ENCODE measurements at places on chromosomes 13 and 19.

DNA sequence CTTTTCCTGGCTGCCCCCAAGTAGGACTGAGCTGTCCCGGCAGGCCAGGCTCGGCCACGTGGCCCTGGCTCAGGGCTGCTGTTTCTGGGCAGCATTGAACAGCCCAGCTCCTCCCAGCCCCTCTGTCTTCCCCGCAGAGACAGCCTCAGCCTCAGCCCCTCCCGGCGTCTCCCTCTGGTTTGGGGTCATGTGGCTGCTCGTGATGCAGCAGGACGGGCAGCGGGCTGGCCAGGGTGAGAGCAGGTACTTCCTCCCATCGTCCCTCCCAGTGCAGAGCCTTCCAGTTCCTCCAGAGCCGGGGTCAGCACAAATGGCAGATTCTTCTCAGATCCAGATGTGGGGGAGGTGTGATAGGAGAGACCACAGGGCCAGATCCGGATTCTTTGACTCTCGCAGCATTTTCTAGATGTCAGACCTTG is 114.6 kb downstream of the KDM4B start:
- no peak for DNase-seq

- DNase-seq: no peak
These were observed 69.5 kb downstream of the KLF2 start for GRCh38 chr19:16394111-16394510.

DNA sequence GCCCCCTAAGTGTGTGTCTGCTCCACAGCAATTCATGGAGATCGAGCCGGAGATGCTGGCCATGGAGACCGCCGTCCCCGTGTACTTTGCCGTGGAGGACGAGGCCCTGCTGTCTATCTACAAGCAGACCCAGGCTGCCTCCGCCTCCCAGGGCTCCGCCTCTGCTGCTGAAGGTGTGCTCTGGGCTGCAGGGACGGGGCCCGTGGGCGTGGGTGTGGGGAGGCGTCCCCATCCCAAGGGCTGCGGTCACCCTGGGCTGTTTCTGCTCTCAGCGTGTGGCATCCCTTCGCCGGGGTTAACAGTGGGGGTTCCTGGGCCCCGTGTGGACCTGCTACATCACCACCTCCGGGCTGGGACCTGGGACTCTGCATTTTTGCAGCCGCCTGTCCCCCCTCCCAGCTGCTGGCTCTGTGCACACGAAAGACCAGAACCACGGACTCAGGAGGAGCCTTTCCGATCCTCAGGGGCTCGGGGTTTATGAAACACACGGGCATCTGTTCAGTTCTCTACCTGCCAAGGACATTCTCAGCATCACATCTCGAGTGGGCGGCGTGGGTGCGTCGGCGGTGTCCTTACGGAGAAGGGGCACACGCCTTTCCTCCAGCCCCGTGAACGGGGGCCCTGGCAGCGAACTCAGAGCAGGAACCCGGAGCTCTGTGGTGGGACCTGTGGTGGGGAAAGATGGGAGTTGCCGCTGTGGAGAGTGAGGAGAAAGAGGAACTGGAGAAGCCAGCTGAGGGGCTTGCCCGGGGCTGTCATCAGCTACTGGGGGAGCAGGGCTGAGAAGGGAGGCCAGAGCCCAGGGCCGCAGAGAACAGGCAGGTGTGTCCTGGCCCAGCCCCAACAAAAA is 7.8 kb downstream of the NCLN start:
- no peak for DNase-seq

DNA sequence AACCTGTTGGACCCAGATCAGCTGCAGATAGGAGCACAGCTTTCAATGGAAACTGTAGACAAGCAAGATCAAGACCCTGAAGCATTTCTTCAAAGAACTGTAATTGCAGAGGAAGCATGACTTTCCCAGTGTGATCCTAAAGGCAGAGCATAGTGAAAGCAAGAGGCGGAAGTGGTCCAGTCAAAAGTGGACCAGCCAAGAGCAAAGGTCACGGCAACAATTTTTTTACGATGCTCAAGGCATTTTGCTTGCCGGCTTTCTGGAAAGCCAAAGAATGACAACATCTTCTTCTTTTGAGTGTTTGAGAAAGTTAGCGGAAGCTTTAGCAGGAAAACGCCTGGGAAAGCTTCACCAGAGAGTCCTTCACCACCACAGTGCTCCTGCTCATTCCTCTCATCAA is 111.6 kb downstream of the RNF17 start:
- DNase-seq: no peak

- no peak for DNase-seq
These were observed 49.2 kb downstream of the GADD45B start for GRCh38 chr19:2524840-2525723.

GRCh38 chr19:17484520-17485185 is 14.3 kb downstream of the SLC27A1 start:
- no peak for DNase-seq

DNA sequence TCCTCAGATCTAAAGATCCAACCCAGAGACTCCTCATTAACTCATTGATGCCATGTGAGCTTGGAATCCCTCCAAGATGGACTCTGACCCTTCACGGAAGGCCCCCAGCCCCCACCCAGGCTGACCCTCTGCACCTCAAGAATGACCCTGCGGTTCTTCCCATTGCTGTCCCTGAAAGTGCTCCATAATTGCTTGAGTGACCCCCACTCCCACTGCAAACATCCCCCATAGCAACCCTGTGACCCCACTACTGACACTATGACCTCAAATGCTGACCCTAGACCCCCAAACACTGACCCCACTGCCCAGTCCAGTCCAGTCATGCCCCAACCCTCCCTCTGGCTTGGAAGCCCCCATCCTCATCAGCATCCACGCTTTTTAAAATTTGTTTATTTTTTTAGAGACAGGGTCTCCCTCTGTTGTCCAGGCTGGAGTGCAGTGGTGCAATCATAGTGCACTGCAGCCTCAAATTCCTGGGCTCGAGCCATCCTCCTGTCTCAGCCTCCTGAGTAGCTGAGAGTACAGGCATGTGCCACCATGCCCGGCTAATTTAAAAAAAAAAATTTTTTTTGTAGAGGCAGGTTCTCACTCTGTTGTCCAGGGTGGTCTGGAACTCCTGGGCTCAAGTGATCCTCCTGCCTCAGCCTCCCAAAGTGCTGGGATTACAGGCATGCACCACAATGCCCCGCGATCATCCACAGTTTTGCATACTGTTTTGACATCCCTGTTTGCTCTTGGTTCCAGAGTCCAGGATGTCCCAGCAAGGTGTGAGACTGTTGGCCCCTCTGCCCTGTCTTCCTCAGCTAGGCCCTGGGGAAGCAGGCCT is 855 bp downstream of the LYL1 start:
- no peak for DNase-seq

DNA sequence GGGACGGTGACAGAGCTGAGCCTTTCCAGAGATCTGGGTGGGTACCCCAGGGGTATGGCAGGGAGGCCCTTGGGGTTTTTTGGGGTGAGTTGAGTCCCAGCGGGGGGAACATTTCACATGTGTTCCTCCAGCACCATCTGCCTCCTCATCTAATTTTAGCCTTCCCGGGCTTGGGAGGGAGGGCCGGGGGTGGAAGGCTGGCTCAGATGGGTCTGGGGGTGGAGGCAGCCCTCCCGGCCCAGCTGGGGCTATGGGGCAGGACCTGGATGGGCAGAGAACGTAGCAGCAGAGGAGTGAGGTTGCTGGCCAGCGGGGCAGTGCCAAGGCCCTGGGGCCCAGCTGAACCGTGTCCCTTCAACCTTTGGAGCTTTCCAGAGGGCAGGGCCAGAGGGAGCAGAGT is 23.5 kb downstream of the ADGRL1 start:
- DNase-seq: no peak

DNA sequence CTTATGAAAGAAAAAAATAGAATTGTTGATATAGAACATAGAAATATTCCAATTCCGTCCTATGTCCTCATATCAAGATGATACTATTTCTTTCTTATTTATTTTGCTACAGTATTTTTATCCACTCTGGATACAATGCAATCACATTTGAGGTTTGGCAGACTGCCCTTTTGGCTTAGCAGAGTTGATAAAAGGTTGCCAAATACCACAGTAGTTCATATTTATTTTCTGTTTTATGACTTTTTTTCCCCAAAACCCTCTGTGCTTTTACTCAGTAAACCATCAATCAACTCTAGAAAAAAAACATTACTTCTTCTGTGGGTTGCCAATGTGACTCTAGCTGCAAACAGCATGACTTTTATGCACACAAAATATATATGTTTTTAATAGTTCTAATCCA is 424.5 kb downstream of the PCDH9 start:
- no peak for DNase-seq

DNA sequence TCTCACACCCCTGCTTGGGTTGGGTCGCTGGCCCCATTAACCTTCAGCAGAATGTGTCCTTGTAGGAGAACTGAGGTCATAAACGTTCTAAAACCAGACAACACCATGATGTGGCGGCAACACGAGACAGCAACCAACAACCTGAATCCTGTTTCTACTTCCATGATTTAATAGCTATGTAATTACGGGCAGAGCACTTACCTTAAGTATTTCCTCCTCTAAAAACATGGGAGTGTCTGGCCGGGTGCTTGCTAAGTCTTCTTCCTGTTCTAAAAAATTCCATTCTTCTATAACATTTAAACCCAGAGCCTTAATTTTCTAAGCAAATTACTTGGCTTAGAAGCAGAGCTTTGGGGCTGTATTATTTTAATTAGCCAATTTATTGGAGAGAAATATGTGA is 33.5 kb upstream of the IRS2 start:
- no peak for DNase-seq

- no peak for DNase-seq
These were observed 12.1 kb upstream of the IL4I1 start for GRCh38 chr19:49908480-49909420.

DNA sequence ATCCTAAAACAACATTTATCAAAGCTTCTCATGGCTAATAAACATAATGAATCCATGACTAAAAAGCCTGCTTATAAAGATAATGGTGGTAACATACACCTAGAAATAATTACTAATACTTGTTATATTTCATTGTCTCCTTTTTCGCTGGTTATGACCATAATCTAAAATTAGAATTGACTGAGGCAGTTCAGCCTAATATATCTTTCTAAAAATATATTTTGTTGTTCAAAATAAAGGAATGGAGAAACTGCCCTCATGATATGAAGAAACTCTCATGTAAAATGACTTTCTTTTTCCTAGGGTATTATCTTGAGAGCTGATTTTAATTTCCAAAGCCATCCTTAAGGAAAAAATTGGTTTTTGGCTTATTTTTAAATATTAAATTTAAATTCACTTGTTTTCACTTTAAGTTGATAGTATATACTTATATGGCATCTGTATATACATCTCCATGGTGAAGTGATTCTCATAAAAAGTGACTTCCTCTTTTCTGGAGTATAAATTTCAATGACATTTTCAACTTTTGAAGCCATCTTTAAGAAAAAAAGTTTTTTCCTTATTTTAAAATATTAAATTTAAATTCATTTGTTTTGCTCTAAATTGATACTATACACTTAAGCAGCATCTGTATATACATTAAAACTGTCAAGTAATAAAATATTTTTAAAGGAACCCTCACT is 204.6 kb downstream of the VWA8 start:
- no peak for DNase-seq

GRCh38 chr13:48653472-48653939 is at the start of gene CYSLTR2:
CYSLTR2 (plus strand) TSS chr13:48653929; CDS start chr13:48706818, 52,889 bp downstream.
- DNase-seq: no peak

DNA sequence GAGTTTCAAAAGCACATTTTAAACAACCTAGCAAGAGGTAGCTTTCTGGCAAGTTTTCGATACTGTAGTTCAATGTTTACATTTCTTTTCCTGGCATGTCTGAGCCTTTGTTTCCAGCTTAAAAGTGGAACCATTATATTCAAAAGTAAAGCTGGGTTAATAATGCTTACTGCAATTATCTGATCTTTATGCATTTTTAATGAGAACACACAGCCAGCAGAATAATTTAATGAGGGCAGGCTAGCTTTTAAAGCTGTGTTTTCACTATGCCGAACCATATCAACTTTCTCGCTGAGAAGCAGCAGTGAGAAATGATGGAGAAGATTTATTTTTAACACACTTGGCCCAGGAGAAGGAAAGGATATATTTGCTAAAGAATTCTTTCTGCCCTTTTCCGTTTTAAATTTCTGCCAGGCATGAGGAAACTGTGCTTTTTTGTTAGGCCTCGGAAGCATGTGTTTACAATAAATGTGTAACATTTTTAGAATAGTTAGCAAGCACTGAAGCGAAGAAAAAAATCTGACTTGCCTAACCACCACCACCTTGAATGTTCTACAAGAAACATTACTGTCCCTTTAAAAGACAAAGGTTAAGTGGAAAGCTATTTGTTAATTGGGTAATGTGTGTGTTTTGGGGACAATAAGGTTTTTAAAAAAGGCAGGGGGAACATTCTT is 1.0 kb downstream of the MBNL2 start:
- DNase-seq: no peak

DNA sequence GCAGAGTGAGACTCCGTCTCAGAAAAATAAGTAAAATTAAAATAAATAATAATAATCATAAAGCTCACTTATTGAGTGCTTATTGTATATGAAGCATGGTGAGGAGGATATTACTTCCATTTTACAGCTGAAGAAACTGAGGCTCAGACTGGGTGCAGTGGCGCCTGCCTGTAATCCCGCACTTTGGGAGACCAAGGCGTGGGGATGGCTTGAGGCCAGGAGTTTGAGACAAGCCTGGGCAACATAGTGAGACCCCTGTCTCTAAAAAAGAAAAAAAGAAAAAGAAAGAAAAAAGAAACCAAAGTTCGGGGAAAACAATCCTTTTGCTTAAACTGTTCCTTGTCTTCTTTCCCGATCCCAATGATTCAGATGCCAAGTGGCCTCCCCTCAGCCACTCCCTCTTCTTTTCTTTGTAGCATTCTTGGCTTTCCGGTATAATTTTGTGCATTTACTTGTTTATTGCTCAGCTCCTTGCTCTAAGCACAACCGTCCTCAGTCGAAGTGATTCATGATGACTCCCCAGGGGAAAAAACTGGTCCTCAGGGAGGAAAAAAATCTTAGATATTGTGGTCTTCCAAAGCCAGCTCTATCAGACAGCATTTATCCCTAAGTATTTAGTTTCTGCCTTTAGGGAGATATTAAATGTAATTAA is 965 bp upstream of the EIF3G start:
- DNase-seq: no peak

DNA sequence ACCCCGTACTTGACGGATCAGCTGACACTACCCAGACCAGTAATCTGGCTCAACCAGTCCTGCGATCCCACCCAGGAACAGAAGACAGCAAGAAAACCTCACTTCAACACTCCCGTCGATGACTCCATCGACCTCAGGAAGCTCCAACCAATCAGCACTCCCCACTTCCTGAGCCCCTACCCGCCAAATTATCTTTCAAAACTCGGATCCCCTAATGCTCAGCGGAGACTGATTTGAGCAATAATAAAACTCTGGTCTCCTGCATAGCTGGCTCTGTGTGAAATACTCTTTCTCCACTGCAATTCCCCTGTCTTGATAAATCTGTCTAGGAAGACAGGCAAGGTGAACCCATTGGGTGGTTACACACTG is 1.2 kb downstream of the LSM4 start:
- no peak for DNase-seq

DNA sequence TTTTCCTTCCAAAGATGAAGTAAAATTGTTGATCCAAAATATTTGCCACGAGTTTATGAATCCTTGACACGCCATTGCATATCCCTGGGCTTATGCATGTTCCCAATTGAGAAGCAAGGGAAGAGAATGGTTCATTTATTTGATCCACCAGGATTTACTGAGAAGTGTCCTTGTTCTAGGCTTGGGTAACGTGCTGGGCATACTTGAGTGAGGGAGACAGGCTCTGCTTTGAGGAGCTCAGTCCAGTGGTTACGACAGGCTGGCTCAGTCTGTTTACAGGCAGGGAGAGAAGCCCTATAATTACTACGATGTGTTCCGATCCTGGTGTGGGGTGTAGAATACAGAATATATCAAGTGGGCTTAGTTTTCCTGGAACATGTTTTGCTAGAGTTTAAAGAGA is 6.3 kb upstream of the PNMA8C start:
- DNase-seq: no peak

GRCh38 chr19:52938761-52939160 is 15.5 kb upstream of the ZNF888 start:
- DNase-seq: no peak

Measured in activated gamma-delta T cell treated with Interleukin-2 at 50 U/mL for 16 hours (primary cell).